NCI-H1417 treated with DMSO at 0.1 percent for 48 hours (cell line): ENCODE measurements at places on chromosomes 11 and 22.

GRCh38 chr11:2147391-2147790 is 8.2 kb upstream of the IGF2 start:
- DNase-seq, result no peak

- DNase-seq, result no peak
Measured at GRCh38 chr22:26777156-26777801, 119.9 kb downstream of the MIAT start.

GRCh38 chr11:29309992-29310391 is 706.8 kb downstream of the KCNA4 start:
- DNase-seq, result no peak

DNA sequence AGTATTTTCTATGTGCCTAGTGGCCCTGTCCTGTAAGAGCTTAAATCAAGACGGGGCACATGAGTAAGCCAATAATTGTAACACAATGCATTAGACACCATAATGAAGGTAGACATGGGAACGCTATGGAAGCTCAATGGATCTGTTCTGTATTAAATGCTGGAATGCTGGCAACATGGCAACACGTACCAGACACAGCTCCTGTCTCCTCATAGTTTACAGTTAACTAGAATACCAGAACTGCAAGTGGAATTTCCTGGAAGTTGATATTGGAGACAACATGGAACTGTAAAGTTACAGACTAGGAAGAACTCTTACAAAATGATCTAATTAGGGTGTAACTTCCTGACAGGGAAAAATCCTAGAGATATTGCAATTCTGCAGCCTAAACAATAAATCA is 12.4 kb downstream of the P4HA3 start:
- no peak for DNase-seq

DNA sequence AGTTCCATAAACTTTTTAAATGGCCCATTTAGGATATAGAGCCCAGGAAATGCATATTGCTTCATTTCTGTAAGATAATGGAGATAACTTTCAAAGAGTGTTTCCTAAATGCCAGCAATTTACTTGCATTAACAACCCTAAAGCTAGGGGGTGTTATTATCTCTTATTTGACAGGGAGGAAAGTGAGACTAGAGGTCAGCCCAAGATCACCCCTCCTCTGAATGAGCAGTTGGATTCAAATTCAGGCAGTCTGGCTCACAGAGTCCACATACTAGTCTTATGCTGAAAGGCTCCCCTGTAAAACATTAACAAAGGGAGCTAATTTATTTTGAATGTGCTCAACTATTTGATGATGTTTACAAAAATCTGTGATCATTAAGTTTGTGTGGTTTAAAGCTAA is 49.9 kb upstream of the TRIM77 start:
- DNase-seq, result no peak
